ENCODE measurements at places on chromosomes 7 and 10.

- DNase-seq: no peak
These were observed 211.0 kb downstream of the TCF7L2 start for GRCh38 chr10:113161066-113161465.

- no peak for DNase-seq
These were observed 55.0 kb downstream of the PRTFDC1 start for GRCh38 chr10:24897326-24897926.

DNA sequence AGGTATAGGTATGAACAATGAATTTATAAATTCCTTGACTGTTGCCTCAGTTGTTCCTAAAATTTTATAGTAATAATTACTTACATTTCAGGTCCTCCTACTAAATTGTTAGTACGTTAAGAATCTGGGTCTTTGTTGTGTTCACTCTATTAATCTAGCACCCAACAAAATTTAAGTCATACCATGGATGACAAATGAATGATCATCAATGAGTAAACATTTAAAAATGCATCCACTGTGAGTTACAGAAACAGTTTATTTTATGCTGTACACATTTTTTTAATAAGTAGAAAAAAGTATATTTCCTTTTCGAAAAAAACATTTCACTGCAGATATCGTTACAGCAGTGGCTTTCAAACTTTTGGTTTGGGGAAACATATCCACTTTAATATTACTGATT is 265.2 kb downstream of the PCLO start:
- DNase-seq: no peak

DNA sequence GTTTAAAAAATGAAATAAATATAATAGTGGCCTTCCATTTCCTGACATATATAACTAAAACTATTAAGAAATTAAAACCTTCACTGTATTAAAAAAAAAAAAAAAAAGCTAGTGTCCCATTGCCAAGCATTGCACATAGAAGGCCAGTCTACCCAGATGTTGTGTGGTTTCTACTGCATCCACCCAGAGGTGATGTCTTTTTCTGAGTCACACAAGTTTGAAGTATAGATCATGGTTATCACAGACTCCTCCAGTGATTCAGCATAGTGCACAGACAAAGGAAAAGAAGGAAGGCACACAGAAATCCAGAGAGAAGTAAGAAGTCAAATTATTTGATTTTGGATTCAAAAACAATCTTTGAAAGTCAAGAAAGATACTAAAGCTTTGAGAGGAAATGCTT is 429.0 kb downstream of the ETV1 start:
- DNase-seq: no peak

DNA sequence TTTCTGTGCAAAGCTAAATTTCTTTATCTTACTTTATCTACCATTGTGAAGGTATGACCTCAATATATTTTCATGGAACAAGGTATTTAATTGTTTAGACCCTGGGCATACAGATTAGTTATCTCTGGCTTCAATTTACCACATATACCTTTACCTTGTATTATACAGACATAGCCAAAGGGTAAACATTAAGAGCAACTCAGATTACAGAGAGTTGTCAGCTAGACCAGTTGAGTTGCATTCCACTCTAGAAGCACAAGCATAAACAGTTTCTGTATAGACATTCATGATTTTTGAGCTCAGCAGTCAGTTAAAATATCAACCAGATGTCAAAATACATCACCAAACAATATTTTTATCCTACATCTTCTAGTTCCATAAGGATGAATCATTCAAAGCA is 857.3 kb upstream of the ZWINT start:
- no peak for DNase-seq

- no peak for DNase-seq
These were observed 19.8 kb upstream of the ATE1 start for GRCh38 chr10:121947343-121948330.

DNA sequence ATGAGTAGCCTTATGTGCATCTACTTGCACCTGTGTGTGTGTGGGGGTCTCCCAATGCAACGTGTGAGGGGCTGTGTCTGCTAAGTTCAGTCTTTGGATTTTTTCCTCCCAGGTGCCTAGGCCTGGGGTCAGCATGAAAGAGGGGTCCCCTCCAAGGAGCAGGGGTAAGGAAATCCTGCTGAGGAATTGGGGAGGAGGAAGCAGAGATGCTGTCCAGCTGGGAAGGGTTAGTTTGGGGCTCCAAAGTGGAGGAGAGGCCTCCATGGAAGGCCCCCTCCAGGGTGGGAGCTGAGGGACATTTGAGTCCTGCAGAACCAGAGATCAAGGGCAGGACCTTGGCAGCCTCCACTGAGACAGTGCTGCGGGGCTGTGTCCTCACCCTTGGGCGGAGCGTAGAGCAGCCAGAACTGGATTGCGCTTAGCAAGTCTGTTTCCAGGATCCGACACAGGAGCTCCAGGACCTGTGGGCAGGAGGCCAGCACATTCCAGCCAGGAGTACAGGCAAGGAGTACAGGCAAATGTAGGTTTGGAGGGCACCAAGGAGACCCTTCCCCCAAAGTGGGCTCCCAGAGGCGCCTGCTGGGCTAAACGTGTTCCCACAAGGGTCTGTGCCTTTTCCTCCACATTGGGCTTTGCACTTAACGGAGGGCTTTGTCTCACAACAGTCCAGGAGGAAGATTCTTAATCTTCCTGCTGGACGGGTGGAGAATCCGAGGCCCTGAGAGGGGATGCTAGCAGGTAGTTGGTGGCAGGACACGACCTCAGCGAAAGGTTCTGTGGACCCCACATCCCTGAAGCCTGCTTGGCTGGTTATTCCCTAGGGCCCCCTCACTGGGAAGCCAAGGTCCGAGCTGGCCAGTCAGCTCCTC is 10.1 kb downstream of the TBATA start:
- DNase-seq: no peak

- DNase-seq: no peak
These were observed 3.2 kb downstream of the TNS3 start for GRCh38 chr7:47578579-47579270.

DNA sequence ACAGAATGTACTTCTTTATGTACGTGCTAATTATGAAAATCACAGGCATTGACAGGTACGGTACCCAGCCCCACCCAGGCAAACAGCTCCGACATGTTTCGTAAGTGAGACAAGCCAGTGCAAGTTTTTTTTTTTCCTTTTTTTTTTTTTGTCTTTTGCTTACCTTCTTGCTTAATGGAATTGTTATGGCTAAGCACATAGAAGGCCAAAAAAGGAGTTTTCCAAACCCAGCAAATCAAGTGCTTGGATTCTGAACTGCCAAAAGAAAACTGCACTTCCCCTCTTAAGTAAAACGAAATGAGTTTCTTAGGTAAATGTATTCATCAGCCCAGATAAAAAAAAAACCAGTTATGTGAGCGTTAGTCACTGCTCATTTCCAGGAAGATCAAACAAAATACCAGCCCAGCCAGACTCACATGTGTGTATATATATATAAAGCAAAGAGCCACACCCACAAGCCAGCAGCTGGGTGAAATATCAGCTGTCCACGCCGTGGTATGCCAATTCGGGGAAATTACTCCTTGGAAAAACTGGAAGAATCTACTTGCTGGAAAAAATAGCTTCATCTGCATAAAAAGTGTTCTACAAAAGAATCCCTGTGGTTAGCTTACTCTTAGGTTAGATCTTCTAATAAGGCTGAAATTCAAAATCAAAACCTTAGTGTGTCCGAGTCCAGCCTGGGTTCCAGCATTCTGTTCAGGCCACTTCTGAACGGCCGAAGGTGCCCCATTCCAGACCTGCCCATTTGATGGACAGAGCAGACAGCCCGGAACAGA is 8.0 kb downstream of the KLF6 start:
- DNase-seq: no peak

DNA sequence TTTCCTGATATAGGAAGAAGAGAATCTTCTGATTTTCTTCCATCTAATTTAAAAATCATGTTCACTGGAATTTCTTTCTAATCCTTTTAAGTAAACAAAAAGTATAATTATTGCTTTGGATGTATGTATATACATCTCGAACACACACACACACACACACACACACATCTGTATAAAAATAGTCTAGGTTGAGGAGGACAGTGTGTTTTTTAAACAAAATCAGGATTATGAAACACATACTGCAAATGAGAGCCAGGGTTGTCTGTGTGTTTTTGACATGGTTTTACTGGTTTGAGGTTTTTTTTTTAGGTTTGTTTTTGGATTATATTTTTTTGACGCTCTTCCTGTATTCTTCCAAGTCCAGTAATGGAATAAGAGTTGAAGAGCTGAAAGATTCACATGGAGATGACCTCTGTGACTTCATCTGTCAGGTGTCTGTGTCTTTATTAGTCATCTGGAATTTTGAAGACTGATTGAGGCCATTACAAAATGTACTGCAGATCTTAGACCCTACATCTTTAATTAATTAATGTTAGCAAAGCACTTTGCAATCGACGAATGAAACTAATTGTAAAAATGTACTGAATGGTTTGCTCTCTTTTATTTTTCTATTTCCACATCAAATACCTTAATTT is 237.1 kb downstream of the SUGCT start:
- DNase-seq: no peak

DNA sequence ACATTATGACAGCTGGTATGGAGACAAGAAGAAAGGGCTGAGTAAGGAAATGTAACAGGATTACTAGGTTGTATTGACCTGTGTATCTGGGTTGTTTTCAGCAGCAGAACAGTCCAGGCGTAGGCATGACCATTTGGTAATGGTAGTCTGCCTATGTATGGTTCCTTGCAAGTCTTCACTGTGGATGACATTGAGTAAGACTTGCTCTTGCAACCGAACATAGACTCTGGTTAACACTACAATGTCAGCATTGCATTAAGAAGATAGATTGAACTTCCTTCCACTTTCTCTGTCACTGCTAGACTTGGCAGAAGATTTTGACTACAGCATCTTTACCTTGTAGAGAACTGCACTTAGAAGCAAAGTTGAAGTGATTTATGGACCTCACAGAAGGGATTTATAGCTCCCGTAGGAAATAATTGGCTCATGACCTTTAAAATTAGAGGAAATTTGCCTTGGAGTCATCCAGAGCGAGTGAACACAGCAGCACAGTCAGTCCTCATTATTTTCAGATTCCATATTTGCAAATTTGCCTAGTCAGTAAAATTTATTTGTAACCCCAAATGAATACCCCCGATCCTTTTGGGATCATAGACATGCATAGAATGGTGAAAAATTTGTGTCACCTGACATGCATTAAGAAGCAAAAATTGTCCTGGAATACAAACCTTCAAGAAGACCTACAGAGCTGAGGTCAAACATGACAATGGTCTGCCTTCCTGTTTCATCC is 79.6 kb upstream of the STRIP2 start:
- DNase-seq: no peak

DNA sequence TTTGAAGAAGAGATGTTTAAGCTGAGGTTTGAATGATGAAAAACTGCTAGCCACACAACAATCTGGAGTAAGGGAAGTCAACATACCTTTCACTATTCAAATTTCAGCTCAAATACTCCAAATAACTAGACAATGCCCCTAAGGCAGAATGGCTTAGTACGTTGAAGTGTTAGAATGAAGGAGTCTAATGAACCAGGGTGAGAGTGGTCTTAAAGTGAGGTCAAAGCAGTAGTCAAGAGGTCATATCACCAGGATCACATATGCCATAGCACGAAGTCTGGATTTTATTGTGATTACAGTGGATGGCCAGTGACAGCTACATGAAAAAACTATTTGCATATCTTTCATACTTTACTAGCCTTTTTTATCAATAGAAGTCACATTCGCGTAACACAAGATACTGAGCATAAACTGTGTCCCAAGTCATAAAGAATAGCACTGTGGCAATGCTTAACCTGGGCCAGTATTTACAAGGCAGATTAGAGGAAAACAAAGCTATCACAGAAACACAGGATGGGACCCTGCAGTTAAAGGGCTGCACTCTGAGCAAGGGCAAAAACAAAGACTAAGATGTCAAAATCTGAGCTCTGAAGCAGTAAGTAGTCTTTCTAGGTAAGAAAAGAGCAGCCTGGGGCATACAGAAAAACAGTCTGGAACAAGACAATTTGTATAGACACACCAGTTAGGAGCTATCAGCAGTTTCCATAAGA is 61.5 kb downstream of the HYCC1 start:
- no peak for DNase-seq

- DNase-seq: no peak
These were observed 6.1 kb upstream of the VCL start for GRCh38 chr10:73991884-73992245.

DNA sequence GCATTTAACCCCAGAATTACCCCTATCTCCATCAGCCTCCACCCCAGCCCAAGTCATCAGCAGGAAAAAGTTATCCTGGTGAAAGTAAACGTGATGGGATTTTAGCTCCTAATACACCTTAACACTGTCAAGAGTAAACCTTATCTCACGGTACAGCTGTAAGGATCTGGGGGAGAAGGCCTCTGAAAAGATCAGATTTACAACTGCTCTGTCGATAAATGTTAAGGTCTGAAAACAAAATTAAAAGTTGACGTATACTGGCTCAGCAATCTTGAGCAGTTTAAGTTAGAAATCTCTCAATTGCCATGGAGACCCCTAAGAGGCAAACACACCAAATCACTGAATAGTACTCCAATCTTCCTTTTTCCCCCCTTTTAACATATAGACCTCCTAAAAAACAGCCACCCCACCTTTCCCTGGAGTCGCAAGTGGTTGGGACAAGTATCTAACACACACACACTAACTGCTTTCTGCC is 6.1 kb downstream of the SKAP2 start:
- DNase-seq: no peak

GRCh38 chr10:98208925-98209324 is 59.1 kb downstream of the LOXL4 start:
- DNase-seq: no peak

- DNase-seq: no peak
These were observed 153.5 kb downstream of the ELFN1 start for GRCh38 chr7:1823376-1824150.

- no peak for DNase-seq
These were observed 17.2 kb downstream of the PPP3CB start for GRCh38 chr10:73478636-73479035.
